ENCODE measurements at places on chromosomes 4 and X.
A peak's percentile ranks its signal among the peaks of the same experiment; 100 is the strongest.

DNA sequence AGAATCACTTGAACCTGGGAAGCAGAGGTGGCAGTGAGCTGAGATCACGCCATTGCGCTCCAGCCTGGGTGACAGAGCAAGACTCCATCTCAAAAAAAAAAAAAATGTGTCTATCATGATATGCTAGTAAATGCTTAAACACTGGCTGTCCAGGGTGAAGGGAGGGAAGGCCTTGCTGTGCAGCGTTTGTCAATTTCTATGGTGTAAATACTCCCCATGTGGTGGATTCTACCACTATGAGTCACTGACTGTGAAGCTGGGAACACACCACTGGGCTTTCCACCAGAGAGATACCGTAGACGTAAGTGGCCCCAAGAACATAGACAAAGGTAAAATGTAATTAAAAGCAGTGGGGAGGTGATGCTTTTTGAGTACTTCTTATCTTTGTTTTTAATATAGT is 51.3 kb upstream of the LEF1 start:
- no peak for DNase-seq

DNA sequence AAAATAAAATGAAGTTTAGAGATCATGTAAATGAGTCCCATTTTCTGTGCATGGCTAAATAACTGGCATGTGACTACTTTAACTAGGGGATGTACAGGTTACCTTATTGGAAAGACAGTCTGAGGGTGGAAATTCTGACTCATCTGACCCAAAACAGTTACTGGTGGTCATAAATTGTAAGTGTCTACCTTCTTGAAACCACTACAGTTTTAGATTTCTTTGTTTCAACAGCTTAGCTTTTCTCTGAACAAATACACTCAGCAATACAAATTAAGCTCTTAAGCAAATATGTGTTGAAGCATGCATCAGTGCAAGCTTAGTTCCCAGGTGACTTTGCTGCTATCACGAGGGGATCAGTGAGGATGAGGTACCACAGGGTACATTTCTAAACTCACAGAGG is 60.7 kb upstream of the PGM2 start:
- no peak for DNase-seq

GRCh38 chrX:15874672-15875071 is 20.1 kb upstream of the AP1S2 start:
- no peak for DNase-seq

DNA sequence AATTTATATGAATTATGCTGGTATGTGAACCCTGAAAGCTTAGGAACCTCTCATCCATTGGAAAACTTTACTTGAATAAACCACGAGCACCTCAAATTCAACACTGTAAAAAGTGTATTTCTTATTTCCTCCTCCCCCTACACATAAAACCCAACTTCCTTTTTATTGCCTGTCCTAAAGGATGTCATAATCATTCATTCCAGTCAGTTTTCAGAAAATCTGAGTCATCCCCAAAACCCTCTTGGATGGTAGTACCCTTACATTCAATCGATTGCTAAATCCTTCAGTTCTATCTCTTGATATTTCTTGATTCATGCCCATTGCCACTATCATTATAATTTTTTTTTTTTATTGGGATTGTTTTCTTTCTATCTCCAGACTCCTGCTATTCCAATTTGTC is 91.1 kb upstream of the ATP8A1 start:
- DNase-seq = no peak

GRCh38 chrX:103461156-103461555 is 58.1 kb downstream of the RAB40A start:
- no peak for DNase-seq

DNA sequence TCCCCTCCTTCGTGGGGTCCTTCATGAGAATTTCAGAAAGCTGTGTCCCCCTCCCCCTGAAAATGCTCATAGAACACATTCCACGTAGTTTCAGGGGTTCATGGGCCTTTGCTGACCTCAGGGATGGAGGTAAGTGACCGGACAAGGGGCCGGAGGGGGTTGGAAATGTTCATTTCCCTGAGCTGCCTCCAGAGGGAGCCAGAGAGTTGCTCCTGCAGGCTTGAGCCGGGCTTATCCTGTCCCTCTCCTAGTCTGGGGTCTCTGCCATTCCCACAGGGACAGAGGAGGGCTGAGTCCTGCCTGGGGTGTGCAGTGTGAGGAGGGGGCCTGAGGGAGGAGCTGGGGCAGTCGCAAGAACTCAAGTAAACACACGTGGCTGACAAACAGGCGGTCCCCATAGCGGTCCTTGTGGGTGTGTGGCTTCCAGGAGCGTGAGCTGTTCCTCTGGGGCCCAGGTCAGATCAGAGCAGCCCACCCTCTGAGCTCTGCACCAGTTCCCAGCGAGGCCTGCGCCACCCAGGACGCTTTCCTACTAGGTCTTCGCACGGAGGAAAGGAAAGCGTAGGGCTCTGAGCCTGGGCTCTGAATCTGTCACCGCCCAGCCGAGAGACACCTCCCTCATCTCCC is 62.5 kb downstream of the WFS1 start:
- peak; percentile 18 for DNase-seq

DNA sequence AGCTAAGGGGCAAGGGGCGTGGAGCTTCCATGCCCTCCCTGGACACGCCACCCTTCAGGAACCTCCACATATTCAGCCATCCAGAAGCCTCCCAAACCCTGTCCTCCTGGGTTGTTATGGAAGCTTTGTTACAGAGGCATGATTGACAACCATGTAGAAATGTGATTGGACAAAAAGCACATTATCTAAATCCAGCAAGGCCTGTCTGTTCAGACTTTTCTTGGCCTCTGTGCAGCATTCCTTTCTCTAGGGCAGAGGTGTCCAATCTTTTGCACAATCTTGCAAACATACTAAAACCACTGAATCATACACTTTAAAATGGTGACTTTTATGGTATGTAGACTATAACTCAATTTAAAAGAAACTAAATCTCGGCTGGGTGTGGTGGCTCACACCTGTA is 12.7 kb downstream of the STEEP1 start:
- no peak for DNase-seq

- no peak for DNase-seq
These were observed 587 bp upstream of the AFF2 start for GRCh38 chrX:148499638-148500422.

- DNase-seq = no peak
These were observed 1.3 kb downstream of the CHST7 start for GRCh38 chrX:46574774-46575381.

DNA sequence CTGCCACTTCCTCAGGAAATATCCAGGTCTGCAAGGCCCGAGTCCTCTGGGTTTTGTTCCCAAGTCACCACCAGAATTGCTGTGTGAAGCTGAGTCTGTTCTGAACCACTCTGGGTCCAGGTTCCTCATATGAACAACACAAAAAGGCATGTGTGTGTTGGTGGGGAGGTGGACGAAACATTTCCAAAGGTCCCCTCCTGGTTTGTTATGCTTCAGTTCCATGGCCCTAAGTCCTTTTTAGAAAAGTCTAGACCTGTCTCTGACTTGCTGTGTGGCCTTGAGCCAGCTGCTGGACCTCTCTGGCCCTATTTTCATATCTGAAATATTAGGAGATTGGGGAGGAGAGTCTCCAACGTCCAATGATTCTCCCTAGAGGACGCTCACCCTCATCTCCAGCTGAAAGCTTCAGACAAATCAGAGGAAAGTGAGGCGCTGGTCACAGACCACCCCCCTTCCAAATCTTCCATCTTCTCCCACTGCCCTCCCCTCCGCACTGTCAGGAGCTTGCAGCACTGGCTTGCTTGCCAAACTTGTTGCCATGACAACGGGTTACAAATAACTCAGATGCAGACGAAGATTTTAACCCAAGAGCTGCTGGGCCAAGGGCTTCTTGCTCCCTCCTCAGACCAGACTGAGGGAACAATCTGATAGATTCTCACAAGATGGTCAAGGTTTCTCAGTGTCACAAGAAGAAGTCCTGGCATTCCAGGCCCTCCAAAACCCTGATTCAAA is 64.5 kb downstream of the SMC1A start:
- peak; percentile 1 for DNase-seq

DNA sequence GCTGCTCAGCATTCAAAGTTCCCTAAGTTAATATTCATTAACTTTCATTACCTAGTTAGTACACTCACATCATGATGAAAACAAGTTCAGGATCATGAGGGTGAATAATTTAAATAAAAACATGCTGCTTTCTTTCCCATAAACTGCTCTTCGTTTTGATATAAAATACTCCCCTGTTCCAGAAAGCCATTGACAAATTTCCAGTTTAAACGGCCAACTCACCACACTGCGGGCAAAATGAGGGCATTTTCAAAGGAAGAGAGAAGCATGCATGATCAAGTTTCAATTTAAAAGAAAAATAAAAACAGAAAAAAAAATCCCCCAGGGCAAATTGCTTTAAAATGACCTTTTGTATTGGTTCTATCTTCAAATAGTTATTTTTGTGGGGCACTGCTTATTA is 69.6 kb downstream of the EPHA5 start:
- DNase-seq = no peak

- DNase-seq = no peak
These were observed 221.8 kb downstream of the MGST2 start for GRCh38 chr4:139887376-139887802.

DNA sequence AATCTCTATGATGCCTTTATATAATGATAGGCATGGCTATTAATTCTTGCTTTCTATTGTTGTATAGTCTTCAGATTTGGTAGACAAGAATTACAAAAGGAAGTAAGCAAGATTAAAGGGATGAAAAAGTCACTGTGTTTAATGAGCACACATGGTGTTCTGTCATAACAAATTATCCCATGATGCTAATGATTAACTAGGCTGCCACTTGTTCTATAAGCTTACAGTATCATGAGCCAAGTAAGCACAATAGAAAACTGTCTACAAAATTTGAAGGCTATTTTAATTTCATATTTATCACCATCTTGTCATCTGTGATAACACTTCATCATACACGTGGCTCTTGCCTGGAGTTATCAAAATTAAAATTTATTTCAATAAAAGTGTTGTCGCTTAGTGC is 466.7 kb downstream of the GASK1B start:
- no peak for DNase-seq

DNA sequence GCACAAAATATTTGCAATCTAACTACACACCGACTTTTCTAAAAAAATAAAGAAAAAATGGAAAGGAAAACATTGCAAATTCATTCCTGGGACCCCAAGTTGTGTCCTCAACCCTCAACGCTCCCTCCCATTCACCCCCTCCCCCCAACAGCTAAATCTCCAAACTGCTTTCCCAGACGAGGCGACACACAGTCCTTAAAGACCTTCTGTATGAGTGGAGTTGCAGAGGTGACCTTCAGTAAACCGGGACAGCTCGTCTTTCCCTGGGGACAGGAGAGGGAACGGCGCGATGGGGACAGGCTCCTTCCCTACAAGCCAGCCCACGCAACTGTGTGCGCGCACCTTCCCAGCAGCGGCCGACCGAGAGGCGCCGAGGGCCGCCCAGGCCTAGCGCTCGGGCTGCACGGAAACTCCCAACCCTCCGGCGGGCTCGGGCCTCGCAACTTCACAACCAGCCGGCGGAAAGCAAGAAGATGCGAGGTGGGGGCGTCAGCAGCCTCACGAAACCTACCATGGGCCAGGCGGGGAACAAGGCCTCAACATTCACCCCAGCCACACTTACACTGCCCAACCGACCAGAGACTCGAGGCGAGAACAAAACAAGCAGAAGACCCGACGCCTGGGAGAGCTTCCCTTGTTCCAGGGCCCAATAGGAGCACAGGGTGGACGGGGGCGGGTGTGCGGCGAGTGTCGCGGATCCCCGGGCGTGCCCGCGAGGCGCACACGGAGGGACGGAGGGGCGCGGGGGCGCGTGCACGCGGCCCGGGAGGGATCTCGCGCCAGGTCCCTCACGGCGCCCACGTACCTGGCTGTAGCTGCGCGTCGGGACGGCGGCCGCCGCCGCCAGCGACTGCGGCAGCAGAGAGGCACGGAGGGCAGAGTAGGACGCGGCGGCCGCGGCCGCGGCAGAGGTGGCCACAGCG is 763 bp downstream of the GRSF1 start:
- DNase-seq = peak; percentile 75

DNA sequence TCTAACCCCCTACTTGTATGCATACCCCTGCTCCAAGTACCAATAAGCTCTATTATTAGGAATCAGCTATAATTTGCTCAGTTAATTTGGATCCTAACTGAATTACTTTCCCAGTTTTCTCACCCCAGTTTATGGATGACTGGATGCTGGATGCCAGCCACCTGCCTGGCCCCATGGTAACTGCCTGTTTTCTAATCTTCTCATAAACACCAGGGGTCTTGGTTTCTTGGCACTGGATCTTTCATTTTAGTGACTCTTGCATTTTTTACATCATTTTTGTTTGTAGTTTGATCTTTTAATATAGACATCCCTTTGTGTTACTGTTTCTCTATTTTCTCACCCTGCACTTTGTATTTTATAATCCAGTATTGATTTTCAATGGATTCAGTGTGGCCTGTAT is 246.8 kb downstream of the ADGRL3 start:
- DNase-seq = no peak

DNA sequence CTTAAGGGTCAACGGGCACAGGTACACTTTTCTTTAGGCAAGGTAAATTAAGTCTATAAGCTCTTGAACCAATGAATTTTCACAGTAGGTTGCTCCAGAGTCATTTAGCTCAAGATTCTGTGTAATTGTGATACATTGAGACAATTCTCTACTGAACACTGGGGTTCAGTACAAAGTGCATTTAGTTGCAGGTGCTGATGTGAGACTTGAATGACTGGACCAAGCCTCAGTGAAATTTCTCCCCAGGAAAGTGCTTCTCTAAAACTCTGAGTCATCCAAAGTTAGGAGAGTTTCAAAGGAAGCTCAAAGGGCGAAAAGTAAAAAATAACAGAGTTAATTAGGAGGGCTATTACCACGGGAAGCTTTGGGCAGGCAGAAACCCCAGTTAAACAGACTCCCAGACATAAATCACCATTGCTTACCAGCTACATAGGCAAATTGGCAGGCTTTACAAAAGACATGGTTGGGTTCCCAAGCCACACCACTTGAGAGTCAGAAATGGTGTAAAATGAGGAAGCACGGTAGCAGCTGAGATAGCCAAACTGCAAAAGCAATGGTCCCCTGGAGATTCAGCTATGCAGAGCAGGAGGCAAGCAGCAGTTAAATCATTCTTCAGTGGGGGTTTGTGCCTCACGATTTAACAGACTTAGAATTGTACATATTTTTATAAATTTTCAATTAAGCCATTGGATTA is 202.6 kb downstream of the PCDH19 start:
- no peak for DNase-seq

DNA sequence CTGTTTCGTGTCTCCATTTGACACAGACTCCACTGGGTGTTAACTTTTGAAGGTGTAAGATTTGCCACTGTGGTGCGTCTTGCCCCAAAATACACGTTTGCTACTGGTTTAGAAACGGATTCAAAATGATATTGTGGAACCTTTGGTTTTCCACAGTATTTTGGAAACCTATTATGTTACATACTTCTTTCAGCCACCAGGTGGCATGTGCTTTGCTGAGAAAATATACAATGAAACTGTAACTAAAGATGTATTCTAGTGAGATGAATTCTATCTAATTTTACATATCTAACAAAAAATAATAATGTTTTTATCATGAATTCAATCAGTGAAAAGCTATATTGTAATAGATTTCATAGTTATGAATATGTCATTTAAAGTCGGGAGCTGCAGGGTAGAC is 28.4 kb upstream of the SLITRK4 start:
- DNase-seq = no peak
